Stimulated activated memory B cell treated with anti-CD40 and anti-IgM and Interleukin-4, amounts not matched to agents 10 μg/mL and 1 μg/mL and 100 μg/mL, for 72 hours (primary cell): ENCODE measurements at places on chromosomes 7 and 10.

- ATAC-seq: no peak
These were observed 70.1 kb downstream of the NPTX2 start for GRCh38 chr7:98687111-98687751.

DNA sequence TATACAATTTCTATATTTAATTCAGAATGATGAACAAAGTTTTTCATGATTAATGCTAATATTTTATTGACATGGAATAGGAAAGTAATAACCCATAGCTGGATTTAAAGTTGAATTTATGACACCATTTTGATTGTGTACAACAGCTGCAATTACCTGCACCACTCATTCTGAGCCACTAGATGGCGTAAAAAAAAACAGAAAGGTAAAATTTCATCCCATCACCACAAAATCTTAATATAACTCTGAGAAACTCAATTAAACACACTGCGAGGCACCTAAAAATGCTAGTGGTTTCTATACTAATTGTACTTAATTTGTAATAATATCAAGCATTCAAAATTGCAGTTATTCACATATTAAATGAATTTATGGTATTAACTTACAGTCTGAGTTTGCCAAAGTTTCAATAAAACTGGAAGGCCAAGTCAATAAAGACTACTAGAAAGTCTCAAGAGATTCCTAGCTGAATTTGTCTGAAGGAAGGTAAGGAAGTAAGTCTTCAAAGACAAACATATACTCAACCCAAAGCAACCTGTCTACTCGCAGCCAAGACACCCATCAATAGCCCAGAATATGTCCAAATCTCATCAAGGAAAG lies 182.5 kb downstream of the SKAP2 start:
- ATAC-seq: no peak

GRCh38 chr7:92881091-92881485 lies 44.7 kb upstream of the CDK6 start:
- ATAC-seq: no peak

- no peak for ATAC-seq
These were observed 27.1 kb downstream of the VIPR2 start for GRCh38 chr7:159117366-159118196.

- no peak for ATAC-seq
These were observed 45.8 kb upstream of the GLCCI1 start for GRCh38 chr7:7922684-7923385.

DNA sequence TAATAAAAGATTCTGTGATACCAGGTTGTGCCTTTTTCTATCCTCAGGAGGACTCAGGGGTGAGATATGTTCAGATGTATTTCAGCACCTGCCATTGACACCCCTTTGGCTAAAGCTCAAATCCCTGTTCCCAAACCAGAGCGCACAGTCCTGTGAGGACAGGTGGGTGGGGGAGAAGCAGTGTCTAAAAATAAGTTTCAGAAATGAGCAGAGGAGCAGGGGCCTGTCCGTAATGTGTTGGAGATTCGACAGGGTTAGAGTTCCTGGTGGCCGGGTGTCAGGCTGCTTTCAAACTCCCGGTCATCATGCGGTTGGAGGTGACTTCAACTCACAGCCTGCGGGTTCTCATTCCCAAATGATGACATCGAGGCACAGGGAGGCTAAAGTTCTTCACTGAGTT lies 211.5 kb downstream of the KLF6 start:
- no peak for ATAC-seq

DNA sequence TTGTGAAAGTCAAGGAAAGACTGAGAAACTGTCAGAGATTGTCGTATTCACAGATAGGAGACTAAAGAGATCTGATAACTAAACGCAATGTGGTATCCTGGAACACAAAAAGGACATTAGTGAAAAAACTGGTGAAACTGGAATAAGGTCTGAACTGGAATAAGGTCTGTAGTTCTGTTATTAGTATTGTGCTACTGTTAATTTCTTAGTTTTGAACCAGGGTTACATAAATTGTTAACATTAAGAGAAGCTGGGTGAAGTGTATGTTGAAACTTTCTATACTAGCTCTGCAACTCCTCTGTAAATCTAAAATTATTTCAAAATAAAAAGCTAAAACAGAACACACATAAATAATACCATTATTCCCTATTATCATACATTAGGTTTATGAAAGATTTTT lies 3.4 kb upstream of the NT5C2 start:
- no peak for ATAC-seq

GRCh38 chr7:52030722-52031121 lies 714.1 kb upstream of the COBL start:
- no peak for ATAC-seq
